ENCODE measurements at places on chromosomes 4 and X.

- DNase-seq = no peak
Observed at GRCh38 chr4:135344492-135344891, 1142.9 kb upstream of the PABPC4L start.

GRCh38 chrX:37060999-37061398 is 52.8 kb downstream of the FAM47C start:
- no peak for DNase-seq

DNA sequence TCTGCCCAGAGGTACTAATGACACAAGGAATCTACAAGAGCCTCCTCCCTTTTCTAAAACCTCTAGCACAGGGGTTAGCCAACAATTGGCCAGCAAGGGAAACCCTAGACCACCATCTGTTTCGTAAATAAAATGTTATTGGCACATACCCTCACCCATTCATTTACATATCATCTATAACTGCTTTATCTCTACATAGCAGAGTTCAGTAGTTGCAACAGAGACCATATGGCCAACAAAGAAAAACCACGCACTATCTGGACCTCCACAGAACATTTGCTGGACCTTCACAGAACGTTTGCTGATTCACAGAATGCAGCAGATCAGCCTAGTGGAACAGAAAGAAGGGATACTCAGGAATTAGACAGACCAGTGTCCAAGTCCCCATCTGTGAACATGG is 9.4 kb downstream of the SLC2A9 start:
- no peak for DNase-seq

- no peak for DNase-seq
Observed at GRCh38 chr4:171644430-171645057, 168.7 kb upstream of the GALNTL6 start.

- no peak for DNase-seq
Observed at GRCh38 chr4:152990471-152991131, 54.5 kb downstream of the FHDC1 start.

- no peak for DNase-seq
Observed at GRCh38 chr4:155667222-155667567, 547 bp downstream of the GUCY1A1 start.

All from esophagus squamous epithelium (tissue), 5 donors.